ENCODE measurements at places on chromosomes 16 and 17.

DNA sequence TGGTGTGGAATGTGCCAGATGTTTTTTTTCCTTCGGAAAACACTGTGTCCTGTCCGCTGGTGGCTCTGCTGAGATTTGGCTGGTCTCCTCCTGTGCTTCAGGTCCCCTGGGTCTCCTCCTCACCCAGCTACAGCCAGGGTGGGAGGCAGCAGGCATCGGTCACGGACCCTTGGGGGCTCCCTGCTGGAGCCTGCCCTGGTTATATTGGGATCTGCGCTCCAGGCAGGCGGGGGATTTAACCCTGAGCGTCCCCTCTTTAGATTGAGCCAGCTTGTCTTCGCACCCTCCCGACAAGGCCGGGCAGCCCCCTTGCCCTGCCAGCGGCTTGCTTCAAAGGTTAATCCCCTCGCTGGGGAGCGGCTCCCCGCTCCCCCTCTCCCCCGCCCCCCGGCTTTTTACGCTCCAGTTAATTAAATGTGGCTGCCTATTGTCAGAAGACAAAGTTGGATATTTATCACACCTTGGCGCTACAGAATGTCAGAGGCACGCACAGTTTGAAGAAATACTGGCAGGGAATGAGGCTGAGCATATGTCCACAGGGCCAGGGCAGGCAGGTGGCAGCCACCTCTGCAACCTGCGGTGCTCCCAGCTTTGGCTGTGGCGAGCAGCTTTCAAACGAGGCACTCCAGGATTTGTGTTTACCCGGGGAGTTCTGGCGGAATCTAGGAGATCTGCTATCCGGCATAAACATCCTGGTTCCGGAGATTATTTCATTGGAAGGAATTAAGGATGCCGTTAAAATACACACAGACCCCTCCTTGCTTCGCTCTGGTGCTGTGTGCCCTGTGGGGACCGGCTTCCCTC lies 38.2 kb upstream of the GSE1 start:
- no peak for DNase-seq

DNA sequence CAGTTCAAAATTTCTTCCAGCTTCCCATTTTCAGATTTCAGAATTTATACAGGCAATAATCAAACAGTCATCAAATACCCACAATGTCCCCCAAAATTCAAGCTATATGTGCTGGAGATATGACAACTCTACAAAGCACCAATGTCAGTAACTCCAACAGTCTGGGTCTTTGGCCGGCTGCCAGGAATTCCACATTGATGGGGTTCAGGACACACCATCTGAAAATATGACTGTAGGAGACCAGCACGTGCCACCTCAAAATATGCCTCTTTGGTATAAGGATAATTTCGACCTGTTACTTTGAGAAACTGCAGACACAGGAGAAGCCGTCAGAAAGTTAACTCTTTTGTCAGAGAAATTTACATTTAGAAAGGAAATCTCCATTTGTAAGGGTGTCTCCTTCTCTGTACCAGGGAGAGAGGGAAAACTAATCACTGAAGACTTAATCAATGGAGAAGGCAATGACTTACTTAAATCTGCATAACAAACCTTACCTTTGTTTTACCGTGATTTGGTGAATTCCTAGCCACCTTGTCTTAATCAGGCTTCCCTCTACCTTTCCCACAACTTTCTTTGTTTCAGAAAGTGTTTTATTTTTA lies 594.3 kb upstream of the CDH5 start:
- DNase-seq, result no peak

DNA sequence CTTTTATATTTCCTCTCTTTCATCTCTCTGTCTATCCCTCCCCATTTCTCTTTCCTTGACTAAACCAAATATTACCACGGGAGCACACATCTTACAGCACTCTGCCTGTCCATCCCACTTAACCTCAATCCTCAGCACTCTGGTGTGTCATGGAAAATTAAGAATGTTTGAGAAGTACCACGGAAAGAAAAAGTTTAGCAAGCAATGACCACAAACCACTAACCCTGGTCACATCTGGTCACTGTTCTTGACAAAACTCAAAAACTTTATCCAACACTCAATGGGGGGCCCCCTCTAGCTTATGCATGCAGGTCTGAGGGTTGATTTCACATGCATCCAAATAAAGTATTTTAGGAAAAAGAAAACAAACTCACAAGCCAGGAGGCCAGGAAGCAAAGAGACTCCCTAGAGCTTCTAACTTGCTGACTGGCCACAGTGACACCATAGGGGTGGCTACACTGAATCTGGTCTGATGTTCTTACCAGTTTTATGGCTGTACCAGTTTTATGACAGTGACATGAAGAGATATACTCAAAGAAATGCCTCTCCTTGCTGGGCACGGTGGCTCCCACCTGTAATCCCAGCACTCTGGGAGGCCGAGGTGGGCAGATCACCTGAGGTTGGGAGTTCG lies 229.2 kb downstream of the STX8 start:
- DNase-seq, result peak; percentile 92

DNA sequence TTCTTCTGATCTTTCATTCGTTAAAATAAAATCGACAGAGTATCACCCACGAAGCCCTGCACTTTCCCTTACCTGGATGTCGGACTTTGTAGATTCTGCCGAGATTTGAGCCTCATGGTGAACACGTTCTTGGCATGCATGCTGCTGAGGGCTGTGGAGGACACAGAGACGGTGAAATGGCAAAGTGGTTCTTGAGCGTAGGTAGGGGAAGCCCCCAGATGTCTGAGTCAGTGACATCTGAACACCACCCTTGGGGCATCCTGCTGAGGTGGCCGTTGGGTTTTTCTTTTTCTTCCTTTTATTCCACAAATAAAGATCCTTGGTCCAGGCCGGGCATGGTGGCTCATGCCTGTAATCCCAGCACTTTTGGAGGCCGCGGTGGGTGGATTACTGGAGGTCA lies 33.9 kb downstream of the NOS2 start:
- DNase-seq, result no peak

GRCh38 chr17:48056246-48056745 lies 8.1 kb downstream of the NFE2L1 start:
- no peak for DNase-seq

DNA sequence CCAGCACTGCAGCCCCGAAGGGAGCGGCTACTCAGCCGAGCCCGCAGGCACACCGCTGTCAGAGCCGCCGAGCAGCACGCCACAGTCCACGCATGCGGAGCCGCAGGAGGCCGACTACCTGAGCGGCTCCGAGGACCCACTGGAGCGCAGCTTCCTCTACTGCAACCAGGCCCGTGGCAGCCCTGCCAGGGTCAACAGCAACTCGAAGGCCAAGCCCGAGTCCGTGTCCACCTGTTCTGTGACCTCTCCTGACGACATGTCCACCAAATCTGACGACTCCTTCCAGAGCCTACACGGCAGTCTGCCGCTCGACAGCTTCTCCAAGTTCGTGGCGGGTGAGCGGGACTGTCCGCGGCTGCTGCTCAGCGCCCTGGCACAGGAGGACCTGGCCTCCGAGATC lies 42.4 kb downstream of the SREBF1 start:
- no peak for DNase-seq

GRCh38 chr16:22232277-22233036 lies 26.4 kb downstream of the EEF2K start:
- DNase-seq, result no peak

GRCh38 chr16:88451586-88452481 lies 1.2 kb upstream of the ZFPM1 start:
- peak; percentile 55 for DNase-seq

- DNase-seq, result peak; percentile 7
These were observed 126.6 kb downstream of the TMEM132E start for GRCh38 chr17:34706029-34706428.

DNA sequence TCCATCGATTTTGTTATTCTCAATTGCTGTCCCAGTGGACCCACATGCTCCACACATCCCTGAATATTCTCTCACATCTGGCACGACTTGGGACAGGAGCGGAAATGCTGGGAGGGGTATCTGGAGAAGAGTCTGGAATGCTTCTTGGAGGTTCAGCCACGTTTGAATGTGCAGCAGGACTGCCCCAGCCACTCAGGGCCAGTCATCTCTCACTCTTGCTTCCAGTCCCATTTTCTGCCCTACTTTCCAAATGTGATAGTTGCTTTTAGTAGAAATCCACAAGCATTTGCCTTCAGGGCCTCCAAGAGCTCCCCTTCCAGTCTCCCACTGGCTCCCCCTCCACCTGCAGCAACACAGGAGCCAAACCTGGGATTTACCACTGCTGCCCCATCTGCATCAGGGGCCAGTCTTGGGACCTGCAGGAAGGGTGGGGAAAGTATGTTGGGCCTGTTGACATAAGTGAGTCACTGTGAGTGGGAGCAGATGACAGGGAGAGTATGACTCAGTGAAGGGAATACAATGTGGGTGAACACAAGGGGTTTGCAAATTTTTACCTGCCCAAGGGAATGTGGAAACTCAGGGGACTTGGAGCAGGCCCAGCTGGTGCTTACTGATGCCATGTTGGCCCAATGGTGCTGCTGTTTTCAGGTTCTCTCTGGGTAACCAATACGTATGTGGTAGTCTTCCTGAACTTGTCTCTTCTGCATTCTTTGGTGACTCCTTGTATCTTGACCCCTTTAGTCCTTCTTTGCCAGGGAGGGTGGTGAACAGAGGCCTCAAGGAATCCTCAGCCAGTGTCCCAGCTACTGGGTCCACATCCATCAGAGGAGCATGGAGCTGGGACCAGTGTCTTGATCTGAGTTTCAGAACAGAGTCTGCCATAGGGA lies 78.8 kb upstream of the CRHR1 start:
- DNase-seq, result no peak

- no peak for DNase-seq
These were observed 1.9 kb downstream of the RTN4RL1 start for GRCh38 chr17:2023256-2023655.

DNA sequence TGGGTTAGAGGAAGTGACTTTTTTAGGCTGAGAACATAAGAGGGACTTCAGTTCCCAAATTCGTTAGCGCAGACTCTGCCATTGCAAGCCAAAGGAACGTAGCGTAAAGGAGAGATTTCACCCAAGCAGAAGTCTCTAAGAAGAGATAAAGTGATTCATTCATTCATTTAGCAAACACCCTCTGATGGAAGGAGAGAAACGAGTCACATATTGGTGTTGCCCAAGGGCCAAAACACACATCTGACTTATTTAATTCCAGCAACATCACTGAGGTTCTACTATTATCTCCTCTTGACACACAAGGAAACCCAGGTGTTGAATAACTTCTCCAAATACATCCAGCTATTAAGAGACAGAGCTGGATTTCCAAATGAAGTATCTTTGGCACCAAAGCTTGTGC lies 85.7 kb upstream of the CACNG3 start:
- peak; percentile 24 for DNase-seq

DNA sequence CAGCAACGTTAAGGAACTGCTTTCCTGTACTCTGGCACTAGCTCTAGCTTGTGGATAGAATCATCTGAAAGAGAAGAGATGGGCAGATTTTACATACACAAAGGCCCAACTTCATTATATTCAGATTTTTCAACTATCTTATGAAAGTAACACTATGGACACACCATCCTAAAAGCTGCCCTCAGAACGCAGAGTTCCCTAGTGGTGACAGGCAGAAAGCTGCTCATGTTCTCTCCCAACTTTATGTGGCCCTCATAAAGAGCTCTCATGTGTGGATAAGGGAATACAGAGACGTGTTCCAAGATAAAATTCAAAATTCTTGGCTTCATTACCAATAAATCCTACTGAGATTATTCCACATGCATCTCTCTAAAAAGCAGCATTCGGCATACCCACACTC lies 1.5 kb downstream of the CFAP20 start:
- no peak for DNase-seq

DNA sequence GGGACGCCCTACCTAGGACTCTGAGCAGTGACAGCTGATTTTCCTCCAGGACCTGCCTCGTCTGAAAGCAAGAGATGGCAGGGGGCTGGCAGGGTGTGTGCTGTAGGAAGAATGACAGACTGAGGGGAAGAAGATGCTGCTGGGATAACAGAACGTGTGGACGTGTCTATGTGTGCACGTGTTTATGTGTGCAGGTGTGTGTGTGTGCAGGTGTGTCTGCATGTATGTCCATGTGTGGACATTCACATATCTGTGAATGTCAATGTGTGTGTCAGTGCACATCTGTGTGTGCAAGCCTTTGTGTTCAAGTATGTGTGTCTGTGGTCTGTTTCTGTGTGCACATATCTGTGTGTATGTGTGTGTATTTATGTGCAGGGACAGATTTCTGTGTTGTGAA lies 132.5 kb downstream of the SDK2 start:
- no peak for DNase-seq

DNA sequence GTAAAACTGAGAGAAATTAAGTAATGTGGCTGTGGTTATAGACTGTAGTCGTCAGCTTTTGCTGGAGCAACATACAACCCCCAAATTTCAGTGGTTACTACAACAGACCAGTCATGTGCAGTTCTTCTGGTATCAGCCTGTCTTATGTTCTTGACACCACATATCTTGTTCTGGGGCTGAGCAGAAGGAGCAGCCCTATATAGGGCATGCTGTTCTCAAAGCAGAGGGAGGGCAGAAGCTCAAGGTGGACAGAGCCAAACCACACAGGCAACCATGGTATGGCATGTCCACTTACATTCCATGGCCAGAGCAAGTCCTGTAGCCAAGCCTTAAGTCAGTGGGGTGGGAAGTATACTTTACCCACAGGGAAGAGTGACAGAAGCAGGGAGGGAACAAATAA lies 7.7 kb downstream of the PRKAR1A start:
- no peak for DNase-seq

GRCh38 chr16:65309354-65309753 lies 187.5 kb upstream of the CDH11 start:
- no peak for DNase-seq

DNA sequence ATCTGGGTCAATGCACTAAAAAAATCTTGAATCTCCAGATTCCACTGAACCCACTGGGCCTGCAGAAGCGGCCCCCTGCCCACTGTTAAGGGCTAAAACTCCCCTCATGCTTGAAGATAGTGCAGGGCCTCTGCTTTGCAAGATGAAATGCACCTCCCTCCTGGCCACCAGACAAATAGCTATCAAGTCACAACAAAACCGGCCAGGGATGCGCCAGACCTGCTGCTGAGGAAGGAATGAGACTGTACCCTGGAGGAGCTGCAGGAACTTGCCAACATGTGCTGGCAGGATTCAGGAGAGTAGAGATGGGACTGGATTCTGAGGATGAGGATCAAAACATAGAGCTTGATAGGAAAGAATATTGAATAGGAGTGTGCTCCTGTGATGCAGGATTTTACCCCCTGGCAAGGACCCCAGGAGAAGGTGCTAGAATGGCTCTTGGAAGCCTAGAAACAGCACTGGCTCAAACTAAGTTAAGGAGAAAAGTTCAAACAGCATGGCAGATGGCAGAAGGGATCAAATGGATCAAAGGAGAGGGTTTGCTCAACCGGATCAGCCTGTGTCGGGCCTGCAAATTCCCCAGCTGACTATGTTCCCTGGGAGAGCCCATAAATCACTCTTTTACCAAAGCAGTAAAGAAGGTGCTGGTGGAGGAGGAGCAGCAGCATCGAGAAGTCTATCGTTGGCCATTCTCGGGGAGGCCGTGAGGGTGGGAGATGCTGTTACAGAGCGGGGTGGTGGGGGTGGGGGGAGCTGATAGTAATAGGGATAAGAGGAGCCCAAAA lies 27.2 kb upstream of the XYLT2 start:
- no peak for DNase-seq

DNA sequence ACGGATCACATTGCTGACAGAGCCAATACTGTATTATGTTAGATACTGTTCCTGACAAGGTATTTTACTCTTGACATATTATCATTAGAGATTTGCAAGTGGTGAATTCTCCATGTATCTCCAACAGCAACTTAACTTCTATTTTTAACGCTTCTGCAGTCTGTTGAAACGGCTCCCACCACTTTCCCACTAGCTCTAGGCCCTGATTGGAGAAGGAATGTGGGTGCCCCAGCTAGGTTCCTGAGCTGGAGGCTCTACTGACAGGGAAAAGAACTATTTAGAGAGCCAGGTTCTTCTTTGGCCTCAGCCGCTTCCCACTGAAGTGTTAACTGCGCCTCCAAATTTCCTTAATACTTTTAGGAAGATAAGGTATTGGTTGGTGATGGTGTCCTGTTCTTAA lies 191.8 kb downstream of the RBFOX1 start:
- DNase-seq, result no peak

All from MV-4-11 (cell line).